Stimulated activated CD8-positive, alpha-beta memory T cell treated with anti-CD3 and anti-CD28 coated beads, Interleukin-7, amount 100 ng/mL, for 24 hours (primary cell): ENCODE measurements at places on chromosomes 2 and 18.

DNA sequence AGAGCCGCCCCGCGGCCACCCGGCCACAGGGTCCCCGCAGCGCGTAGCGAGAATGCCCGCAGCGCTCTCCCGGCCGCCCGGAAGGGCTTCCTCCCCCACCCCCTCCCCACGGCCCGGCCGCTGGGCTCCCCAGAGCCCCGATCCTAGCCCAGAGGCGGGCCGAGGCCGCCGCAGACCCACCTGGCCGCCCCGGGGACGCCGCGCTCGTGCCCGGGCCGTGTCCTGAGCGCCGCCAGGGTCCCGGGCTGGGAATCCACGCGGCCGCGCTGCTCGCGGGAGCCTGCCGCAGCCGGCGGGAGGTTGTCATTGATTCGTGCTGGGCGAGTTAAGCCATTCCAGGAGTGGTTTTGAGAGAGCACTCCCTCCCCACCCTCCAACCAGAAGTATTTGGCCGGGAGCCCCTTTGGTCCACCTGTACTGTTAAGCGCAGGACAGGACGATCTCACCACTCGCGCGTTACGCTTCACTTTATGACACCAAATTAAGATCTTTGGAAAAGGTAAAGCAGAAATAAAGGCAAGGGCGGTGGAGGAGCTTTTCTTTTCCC, 206.4 kb upstream of the SMAD2 start:
- DNase-seq: no peak

DNA sequence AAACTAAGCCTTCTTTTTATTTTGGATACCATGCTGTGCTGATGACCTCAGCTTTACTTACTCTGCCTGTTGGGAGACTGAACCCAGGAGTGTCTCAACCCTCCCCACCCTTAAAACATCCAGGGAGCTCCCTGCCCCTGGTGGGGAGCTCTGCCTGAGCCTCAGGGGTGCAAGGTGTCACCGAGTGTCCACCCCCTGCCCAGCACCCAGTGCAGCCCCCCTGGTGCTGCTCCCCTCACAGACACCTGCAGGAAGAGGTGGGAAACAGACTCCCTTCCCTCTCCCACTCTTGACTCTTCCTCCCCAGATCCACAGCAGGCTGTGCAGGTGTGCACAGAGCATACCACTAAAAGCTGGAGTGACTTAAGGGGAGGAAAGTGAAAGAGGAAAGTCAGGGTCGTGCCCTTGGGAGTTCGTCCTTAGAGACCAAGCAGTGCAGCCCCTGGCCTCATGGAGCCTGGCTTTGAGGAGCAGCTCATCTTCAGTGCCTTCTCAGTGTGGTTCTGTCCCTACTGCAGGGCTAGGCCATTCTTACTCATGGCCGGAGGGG, 51.3 kb downstream of the MYO7B start:
- DNase-seq: no peak

DNA sequence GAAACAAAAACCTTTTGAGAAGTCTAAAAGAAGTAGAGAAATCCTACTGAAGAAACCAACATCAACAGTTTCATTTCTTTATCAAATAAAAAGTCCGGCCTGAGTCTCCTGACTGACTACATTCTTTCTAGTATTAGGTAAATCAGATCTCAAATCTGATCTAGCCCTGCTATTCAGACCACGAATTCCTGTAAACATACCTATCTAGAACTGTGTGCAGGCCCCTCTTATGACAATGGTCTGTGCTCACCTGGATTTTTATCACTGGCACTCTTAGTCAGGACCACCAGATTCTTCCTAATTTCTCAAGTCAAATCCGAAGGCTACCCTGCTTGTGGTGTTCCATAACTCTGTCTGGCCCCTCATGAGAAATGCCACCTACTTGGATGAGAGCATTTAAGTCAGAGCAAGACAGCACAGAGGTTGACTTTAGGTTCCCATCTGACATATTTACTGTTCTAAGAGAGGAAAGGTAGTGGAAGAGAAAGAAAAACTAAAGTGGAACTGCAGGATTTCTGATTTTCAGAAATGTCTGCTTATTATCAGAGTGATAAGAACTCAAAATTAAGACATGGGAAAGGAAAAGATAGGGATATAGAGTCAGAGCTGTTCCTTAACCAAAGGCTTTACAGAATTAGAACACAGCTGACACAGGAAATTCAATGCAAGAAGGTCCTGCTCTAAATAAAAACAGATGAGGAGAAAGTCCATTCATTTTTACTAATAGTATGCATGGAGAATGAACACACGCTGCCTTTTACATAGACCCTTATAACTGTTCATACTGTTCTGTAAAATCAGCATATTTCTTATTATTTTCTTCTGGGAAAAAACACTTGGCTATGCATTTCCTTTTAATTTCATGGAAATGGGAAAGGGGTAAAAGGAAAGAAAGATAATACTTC, 56.5 kb downstream of the SLC8A1 start:
- DNase-seq: no peak

GRCh38 chr18:48374423-48375149, 34.6 kb downstream of the ZBTB7C start:
- no peak for DNase-seq

- no peak for DNase-seq
Measured at GRCh38 chr2:233563663-233564430, 2.7 kb downstream of the USP40 start.

GRCh38 chr2:235762832-235763598, 269.2 kb downstream of the AGAP1 start:
- DNase-seq: no peak

- no peak for DNase-seq
Measured at GRCh38 chr18:9547782-9548181, 66.6 kb downstream of the PPP4R1 start.

DNA sequence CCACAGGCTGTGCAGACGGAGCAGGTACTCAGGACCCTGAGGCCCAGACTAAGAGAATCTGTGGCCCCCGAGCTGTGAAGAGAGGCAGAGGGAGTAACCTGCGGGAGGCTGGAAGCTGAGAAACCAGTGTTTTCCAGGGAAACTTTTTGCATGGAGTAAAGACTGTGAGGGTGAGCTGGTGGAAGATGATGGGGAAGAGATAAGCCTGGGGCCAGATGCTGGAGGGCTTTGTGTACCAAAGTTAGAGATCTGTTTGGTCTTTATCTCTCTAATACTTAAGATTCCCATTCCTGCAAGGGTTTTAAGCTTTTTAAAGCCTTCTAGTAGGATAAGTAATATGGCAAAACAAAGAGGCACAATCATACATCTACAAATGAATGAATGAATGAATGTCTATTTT, 43.7 kb upstream of the MEX3C start:
- DNase-seq: no peak

DNA sequence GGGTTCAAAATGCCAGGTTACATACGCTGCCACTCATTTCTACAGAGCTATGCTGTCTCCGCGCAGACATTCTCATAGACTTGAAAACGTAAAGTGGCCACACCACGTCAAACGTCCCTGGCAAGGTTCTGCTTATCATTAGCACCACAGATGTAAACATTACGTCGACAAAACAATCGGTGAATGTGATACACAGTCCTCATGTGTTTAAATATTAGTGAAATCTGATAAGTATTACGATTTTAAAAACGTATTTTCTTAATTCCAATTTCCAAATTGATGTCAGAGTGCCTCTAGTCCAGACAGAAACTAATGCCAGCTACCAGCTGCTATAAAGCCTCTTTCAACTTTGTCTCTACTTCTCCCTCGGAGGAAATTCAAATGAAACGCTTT, 1.2 kb downstream of the STK17B start:
- no peak for DNase-seq

GRCh38 chr2:53235836-53236582, 531.6 kb upstream of the CHAC2 start:
- no peak for DNase-seq

DNA sequence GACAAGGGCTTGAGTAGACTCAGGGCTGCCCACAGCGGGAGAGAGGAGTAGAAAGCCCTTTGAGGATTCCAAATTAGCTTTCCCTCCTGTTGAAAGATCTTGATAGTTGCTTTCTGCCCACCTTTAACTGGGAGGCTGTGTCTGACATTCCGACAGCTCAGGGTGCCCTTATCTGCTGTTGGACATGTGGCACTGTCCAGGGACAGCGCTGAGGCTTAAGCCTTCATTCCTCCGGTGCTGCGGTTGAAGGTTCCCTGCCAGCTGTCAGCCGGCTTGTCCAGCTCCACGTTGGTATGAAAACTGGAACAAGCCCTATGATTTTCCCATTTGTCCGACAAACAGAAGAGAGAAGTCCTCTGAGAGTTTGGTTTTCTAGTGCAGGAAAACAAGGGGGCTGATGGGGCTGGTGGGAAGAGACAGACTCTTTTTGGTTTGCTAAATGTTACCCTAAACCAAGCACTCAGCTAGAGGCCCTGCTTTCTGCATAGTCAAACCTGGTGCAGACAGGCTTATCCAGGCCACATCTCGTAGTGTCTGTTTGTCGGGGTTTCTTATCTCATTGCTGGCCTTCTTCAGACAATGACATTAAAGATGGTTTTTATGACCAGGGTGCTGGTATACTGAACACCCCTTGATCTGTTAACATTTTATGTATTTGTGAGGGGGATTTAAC, 24.5 kb downstream of the GREB1 start:
- DNase-seq: no peak

- DNase-seq: no peak
Measured at GRCh38 chr2:57885742-57886141, 160.9 kb upstream of the VRK2 start.

DNA sequence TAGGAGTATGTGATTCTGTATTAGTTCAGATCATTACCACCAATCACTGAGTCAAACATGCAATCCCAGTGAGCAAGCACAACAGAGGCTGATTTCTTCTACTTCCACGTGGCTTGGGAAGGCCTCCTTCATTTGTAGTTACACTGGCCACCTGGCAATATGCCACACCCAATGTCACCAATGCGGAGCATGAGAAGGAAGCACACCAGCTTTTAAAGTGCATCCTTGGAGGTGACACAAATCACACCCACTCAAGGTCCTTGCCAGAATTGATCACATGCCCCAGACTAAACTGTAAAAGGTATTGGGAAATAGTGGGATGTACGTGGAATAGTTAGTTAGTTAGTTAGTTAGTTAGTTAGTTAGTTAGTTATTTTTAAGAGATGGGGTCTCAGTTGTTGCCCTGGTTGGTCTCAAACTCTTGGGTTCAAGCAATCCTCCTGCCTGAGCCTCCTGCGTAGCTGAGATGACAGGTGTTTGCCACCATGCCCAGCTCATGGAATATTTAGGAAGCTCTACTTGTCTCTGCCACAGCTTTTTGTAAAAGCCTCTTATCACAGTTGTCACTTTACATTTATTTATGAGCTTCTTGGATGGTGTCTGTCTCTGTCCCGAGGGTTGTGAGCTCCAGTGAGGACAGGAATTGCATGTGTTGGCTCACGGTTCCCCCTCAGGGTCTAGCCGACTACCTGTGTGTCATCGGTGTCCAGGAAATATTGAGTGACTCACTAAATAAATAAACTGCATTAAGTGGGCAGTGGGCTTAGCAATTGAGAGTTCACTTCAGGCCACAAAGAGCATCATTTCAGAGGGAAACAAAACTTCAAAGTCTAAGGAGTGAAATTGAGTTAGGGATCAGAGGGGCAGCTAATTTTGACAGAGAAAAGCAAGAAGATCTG, 28.1 kb upstream of the CAB39 start:
- no peak for DNase-seq

GRCh38 chr2:238496756-238497609, 70.3 kb downstream of the ASB1 start:
- DNase-seq: no peak

DNA sequence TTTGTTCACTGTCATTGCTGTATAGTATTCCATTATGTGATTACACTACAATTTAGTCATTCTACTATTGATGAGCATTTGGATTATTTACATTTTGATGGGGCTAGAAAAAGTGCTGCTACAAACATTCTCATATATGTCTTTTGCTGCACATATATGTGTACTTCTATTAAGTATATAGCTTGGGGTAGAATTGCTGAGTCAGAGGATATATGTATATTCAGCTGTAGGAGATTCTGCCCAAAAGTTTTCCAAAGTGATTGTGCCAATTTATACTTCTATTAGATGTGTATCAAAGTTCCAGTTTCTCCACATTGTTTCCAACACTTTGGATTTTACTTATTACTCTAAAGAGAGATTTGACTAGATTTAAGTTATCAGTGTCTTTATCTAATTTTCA, 101.7 kb upstream of the UGP2 start:
- no peak for DNase-seq

DNA sequence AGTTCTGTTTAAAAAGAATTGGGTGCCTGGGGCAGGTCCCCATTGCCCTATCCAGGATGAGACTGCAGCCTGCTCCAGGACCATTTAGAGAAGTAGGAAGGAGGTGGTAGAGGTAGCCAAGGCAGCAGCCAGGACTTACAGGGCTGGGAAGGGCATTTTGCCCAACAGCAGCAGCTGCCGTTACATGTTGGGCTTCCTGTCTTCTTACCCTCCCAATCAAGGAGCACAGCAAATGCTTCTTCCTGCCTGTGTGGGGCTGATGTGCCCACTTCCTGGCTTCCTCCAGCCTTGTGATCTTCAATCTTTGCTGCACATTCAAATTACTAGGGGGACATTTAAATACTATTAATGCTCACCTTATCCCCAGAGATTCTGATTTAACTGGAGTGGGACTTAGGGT, 112.0 kb downstream of the QPCT start:
- no peak for DNase-seq

DNA sequence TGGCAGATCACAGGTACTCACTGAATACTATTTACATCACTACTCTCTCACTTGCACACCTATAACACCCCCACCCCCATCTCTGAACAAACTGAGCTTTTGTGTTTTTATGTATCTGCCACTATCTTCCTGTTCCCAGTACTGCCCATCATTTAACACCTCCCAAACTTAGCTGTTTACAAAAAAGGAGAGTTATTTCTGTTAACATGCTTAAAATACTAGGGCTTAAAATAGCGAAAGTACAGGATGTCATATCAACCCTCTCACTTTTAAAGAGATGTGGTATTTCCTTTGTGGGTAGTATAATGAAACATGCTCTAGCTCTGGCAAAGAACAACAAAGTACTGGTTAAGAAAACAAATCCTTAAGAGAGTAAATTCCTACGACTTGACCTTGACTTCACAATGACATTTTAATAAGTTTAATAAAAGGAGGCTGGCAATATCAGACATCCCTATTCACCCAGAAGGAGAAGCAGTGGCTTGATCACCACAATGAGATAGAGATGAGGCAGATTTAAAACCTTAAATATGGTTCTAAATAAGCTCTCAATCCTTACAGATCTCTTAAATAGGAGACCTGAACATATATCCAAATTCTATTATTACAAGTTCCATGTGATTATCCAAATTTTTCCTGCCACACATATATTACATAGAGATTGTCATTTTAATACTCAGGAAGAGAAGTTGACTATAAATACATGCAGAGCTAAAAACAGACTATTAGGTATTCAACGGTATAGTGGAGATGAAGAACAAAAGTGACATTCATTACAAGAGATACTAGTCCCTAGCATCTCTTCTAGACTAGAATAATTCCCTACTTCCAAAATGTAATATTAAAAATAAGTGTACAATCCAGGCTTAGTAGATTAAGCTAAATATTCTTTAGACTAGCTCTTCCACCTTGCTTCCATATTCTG, 36.9 kb downstream of the TRAK2 start:
- no peak for DNase-seq
